ENCODE measurements at places on chromosomes 1 and 21.

GRCh38 chr1:231940701-231941100 lies 314.1 kb downstream of the DISC1 start:
- no peak for DNase-seq
- H3K36me3 ChIP-seq: no peaks in the 10 kb centered on the region
- H3K27ac ChIP-seq: no peak overlapping the region

- no peaks in the 10 kb centered on the region for H3K4me1 ChIP-seq
- no peak overlapping the region for H3K4me3 ChIP-seq
- H3K27ac ChIP-seq: no peak overlapping the region
- no peak for DNase-seq
Observed at GRCh38 chr1:66676613-66677298, 75.5 kb upstream of the DYNLT5 start.

GRCh38 chr1:160637821-160638539 lies 8.9 kb downstream of the SLAMF1 start:
- H3K4me3 ChIP-seq: no peak overlapping the region
- no peak for DNase-seq
- H3K36me3 ChIP-seq: no peaks in the 10 kb centered on the region
- no peaks in the 10 kb centered on the region for H3K27me3 ChIP-seq
- H3K4me1 ChIP-seq: peaks cover 4% of the 10 kb centered on the region

GRCh38 chr1:155139895-155140629 lies at the start of gene DPM3:
DPM3 (minus strand) TSS chr1:155140531; CDS start chr1:155140240, 291 bp downstream.
- H3K4me1 ChIP-seq: peaks cover 8% of the 10 kb centered on the region
- H3K36me3 ChIP-seq: no peaks in the 10 kb centered on the region
- peak; percentile 65 for DNase-seq
- H3K27ac ChIP-seq: peak within 1 kb of the TSS; percentile 95
- H3K27me3 ChIP-seq: no peaks in the 10 kb centered on the region

GRCh38 chr1:187848321-187848720 lies 1019.6 kb downstream of the PLA2G4A start:
- H3K36me3 ChIP-seq: no peaks in the 10 kb centered on the region
- DNase-seq: no peak
- H3K27me3 ChIP-seq: no peaks in the 10 kb centered on the region
- H3K4me1 ChIP-seq: no peaks in the 10 kb centered on the region
- H3K4me3 ChIP-seq: no peak overlapping the region

DNA sequence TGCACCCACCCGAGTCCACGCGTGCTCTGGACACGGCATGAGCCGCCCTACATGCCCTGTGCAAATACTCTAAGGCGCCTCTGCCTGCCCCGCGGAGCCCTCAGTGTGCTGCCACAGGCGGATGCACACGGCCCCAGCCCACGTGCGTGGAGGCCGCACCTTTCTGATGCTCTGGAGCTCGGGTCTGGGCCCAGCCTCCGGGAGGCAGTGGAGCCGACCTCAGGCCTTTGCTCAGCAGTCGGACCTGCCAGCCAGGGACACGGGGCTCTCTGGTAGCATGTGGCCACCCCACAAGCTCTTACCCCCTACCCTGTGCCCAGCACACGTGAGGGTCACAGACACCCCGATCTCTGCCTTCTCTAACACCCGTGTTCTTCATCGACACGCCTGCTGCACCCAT lies 2.1 kb downstream of the TMEM240 start:
- H3K27ac ChIP-seq: no peak overlapping the region
- no peak for DNase-seq
- H3K4me3 ChIP-seq: no peak overlapping the region
- peaks cover 46% of the 10 kb centered on the region for H3K4me1 ChIP-seq
- peaks cover 45% of the 10 kb centered on the region for H3K36me3 ChIP-seq

GRCh38 chr1:25020173-25020845 lies 90.2 kb upstream of the RUNX3 start:
- H3K4me3 ChIP-seq: no peak overlapping the region
- H3K27ac ChIP-seq: no peak overlapping the region
- H3K4me1 ChIP-seq: peaks cover 33% of the 10 kb centered on the region
- H3K36me3 ChIP-seq: no peaks in the 10 kb centered on the region
- DNase-seq: no peak

- no peaks in the 10 kb centered on the region for H3K27me3 ChIP-seq
- no peak overlapping the region for H3K4me3 ChIP-seq
- H3K4me1 ChIP-seq: no peaks in the 10 kb centered on the region
- no peak overlapping the region for H3K27ac ChIP-seq
- H3K36me3 ChIP-seq: no peaks in the 10 kb centered on the region
- DNase-seq: no peak
Observed at GRCh38 chr1:213464786-213465460, 413.9 kb downstream of the RPS6KC1 start.

- H3K27me3 ChIP-seq: no peaks in the 10 kb centered on the region
- no peaks in the 10 kb centered on the region for H3K4me1 ChIP-seq
- DNase-seq: no peak
- no peak overlapping the region for H3K4me3 ChIP-seq
- no peak overlapping the region for H3K27ac ChIP-seq
Observed at GRCh38 chr1:98276514-98276913, 355.7 kb upstream of the DPYD start.

- H3K27ac ChIP-seq: no peak overlapping the region
- H3K4me1 ChIP-seq: no peaks in the 10 kb centered on the region
- no peak overlapping the region for H3K4me3 ChIP-seq
- DNase-seq: no peak
- no peaks in the 10 kb centered on the region for H3K27me3 ChIP-seq
- H3K36me3 ChIP-seq: no peaks in the 10 kb centered on the region
Observed at GRCh38 chr1:93851327-93851712, 27.7 kb downstream of the DNTTIP2 start.

DNA sequence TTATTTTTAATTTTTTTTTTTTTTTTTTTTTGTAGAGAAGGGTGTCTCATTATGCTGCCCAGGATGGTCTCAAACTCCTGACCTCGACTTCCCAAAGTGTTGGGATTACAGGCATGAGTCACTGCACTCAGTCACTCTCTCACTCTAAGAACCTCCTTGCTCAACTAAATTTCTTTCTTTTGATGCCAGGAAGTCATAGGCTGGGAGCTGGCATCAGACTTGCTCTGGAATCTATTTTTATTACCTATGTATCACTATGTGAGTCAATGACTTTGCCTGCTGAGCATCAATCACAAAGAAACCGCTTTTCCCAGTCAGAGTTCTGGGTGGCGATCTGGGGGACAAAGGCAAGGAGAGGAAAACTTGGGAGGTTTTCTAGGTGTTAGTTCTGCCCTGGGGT lies 35.5 kb upstream of the PARP1 start:
- no peak overlapping the region for H3K27ac ChIP-seq
- no peak overlapping the region for H3K4me3 ChIP-seq
- H3K4me1 ChIP-seq: no peaks in the 10 kb centered on the region
- no peak for DNase-seq
- H3K36me3 ChIP-seq: no peaks in the 10 kb centered on the region

DNA sequence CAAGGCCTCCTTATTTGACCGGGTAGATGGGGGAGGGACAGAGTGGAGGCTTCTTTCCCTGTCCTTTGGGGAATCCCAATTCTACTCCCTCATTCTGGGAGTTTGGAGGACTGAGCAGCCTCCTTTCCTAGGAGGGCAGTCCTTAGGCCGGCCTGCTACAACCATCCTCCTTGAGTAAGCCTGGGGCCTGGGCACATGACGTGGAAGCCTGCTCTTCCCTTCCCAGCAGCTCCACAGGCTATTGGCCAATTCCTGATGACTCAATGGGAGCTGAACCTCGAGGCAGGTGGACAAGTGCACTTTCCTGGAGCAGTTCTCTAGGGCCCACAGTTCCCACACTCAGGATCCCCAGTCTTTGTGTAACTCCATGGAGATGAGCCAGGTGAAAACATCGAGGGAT lies 3.1 kb downstream of the KCNA10 start:
- H3K27me3 ChIP-seq: no peaks in the 10 kb centered on the region
- DNase-seq: no peak
- no peak overlapping the region for H3K27ac ChIP-seq
- H3K4me3 ChIP-seq: no peak overlapping the region

DNA sequence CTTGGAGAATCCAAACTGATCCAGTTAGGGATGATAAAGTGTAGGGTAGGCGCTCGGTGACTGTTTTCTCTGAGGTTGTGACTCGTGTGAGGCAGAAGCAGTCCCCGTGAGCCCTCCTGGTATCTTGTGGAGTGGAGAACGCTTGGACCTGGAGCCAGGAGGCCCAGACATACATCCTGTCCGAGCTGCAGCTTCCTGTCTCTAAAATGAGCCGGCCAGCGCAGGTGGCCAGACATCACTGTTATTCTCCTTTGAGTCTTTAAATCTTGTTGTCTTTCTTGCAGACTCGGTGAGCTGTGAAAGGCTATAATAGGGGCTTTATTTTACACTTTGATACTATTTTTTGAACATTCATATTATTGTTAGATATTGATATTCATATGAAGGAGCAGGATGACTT lies 12.3 kb downstream of the PCSK9 start:
- no peak overlapping the region for H3K27ac ChIP-seq
- H3K4me1 ChIP-seq: no peaks in the 10 kb centered on the region
- H3K27me3 ChIP-seq: no peaks in the 10 kb centered on the region
- H3K36me3 ChIP-seq: peaks cover 23% of the 10 kb centered on the region
- no peak overlapping the region for H3K4me3 ChIP-seq

DNA sequence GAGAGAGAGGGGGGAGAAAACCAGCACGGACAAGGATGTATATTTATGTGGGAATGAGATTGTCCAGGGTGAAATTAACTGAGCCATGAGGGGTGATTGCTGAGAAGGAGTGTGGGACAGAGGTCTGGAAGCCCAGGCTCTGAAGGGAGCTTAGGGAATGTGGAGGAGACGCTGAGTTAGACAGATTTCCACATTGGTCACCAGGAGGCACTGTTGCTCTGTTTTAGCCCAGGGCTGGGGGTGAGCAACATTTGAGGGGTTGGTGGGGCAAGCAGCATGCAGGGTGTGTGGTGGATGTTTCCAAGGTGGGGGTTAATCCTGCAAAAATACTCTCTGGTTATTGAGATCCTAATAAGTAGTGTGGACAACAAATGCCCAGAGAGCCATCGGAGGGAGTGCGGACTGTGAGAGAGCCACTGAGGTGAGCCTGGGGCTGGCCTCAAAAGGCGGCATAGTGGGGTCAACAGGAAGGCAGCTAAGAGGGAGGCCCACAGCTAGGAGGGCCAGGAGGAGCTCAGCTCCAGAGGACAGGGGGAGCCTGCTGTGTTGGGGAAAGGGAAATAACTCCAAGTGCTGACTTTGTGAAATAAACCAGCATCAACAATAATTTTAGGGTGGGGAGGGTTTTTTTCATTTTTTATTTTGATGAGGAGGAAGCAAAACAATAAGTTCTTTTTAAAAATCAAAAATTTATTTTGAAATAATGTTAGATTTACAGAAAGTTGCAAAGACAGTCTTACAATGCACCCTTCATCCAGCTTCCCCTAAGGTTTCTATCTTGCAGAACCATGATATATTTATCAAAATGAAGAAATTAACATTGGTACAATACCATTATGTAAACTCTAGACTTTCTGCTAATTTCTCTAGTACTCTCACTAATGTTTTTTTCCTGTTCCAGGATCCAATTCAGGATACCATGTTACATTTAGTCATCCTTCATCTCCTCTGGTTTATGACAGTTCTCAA lies 82.8 kb upstream of the CD34 start:
- H3K36me3 ChIP-seq: no peaks in the 10 kb centered on the region
- no peaks in the 10 kb centered on the region for H3K27me3 ChIP-seq
- H3K27ac ChIP-seq: no peak overlapping the region

- no peak overlapping the region for H3K4me3 ChIP-seq
- peaks cover 13% of the 10 kb centered on the region for H3K4me1 ChIP-seq
- H3K27ac ChIP-seq: peak overlapping the region; percentile 84
- H3K27me3 ChIP-seq: no peaks in the 10 kb centered on the region
- peaks cover 10% of the 10 kb centered on the region for H3K36me3 ChIP-seq
- no peak for DNase-seq
Observed at GRCh38 chr1:112688781-112689193, 14.3 kb downstream of the MOV10 start.

DNA sequence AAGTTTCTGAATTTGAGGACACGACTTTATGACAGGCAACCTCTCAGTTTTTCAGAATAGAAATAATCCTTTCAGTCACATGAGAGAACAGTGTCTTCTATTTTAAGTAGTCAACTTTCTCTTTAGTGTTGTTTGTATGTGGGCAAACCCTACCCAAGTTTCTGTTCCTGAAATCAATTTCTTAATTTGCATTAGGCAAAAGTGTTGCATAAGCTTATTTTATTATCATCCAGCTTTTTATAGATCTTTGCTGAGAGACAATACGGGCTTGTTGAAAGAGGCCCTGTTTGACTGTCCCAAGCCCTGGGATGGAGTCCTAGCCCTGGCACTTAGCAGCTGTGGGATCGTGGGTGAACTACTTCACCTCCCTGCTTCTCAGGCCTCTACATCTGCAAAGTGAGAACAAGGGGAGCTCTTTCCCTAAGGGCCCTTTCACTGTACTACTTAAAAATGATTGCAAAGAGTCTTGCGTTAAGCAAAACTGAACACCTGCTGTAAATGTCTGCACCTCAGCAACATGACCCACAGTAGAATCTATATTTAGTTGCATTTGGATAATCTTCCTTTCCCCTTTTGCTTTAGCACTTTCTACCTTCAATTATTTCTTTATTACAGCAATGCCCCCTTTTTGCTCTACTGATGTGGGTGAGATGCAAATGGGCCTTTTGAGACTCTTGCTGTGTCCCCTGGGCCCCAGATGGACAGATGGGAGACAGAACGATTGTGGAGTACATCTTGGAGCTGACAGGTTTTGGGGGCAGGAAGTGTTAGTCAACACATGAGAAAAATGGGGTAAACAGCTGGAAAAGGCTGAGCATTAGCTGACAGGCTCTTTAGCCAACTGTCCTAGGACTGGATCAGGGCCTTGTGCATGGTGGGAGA lies 41.0 kb upstream of the SCAF4 start:
- no peaks in the 10 kb centered on the region for H3K4me1 ChIP-seq
- no peak for DNase-seq
- no peaks in the 10 kb centered on the region for H3K36me3 ChIP-seq
- H3K27ac ChIP-seq: no peak overlapping the region
- no peaks in the 10 kb centered on the region for H3K27me3 ChIP-seq
- H3K4me3 ChIP-seq: no peak overlapping the region

GRCh38 chr1:56993475-56993874 lies 27.7 kb upstream of the C8B start:
- no peak overlapping the region for H3K27ac ChIP-seq
- no peaks in the 10 kb centered on the region for H3K36me3 ChIP-seq
- H3K4me1 ChIP-seq: no peaks in the 10 kb centered on the region
- DNase-seq: no peak
- H3K27me3 ChIP-seq: no peaks in the 10 kb centered on the region

DNA sequence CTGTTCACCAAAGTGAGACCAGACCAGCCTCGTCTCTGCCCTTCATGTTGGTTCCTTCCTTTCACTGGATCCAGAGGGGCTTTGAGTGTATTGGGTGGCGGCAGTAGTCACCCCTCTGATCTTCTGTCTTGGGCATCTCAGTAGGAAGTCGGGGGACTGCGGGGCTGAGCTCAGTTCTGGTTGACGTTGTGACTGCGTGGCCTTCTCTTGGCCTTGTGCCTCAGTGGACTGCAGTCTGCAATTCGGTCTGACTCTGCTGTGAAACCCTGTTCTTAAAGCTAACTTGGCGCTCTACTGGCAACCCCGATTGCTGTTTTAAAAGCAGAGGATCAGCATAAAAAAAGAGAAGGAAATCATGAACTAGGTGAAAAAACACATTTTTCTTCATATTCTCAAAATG lies 56.7 kb downstream of the SLC37A1 start:
- no peaks in the 10 kb centered on the region for H3K27me3 ChIP-seq
- no peak overlapping the region for H3K4me3 ChIP-seq
- no peak for DNase-seq
- no peak overlapping the region for H3K27ac ChIP-seq
- H3K4me1 ChIP-seq: no peaks in the 10 kb centered on the region

All from esophagus squamous epithelium (tissue), 5 donors.